Activated T-cell treated with anti-CD3 and anti-CD28 coated beads, Interleukin-2, amount 50 U/mL, for 72 hours (primary cell): ENCODE measurements at places on chromosomes 6 and 20. TPM values are rescaled to one million over a fixed set of nuclear protein-coding genes. Genes with fewer than 3 reads are reported as not detected.

Gene ACTL10
- 1.8 TPM for total RNA-seq

Gene SLC18B1
- 6.9 TPM for total RNA-seq

Gene TSBP1
- total RNA-seq = not detected

Gene ZNF831
- 8.2 TPM for total RNA-seq

Gene SNAI1
- 1.3 TPM for total RNA-seq

Gene TCF21
- total RNA-seq = not detected

DNA sequence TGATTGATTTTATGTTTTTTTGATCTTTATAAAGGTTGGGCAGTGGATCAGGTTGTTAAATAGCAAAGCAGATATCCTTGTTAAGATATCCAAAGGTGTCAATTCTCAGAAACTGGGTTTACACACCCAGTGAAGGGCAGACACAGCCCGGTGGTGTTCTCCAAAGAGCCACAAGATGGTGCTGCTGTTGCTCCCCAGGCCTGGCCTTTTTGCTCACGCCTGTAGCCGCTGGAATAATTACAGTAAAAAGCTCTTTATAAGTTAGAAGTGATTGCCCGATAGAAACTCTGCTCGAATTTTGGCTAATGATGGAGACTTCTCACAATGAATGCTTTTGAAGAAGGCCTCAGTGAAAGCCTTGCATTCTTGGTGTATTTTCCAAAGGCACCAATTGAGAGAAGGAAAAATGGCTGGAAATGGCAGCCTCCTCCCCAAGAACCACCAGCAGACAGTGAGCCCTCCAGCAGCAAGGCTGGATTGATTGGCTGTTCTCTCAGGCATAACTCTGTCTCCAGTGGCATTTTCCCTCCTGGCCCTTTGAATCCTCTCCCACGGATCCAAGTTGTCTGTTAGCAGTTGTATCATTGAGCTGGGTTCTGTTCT, 120.5 kb upstream of the CHD6 start:
- DNase-seq = peak; percentile 42

GRCh38 chr6:89353118-89353556, 615 bp upstream of the UBE2J1 start:
- no peak for DNase-seq

DNA sequence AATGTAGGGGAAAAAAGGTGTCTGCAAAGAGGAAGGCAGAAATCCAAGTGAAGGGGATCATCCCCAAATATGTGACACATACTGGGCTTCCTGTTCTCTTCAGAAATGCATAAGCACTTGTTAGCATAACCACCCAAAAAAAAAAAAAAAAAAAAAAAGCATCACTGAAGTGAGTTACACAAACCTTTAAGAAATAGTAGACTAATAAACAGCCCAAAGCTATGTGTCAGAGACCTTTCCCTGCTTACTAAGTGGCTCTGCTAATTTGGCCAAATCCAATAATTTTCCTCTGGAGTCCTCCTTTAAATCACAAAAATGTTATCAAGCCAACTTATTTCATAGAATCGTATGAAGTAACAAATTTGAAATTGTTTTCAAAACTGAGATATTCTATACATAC, 7.5 kb upstream of the DST start:
- no peak for DNase-seq

DNA sequence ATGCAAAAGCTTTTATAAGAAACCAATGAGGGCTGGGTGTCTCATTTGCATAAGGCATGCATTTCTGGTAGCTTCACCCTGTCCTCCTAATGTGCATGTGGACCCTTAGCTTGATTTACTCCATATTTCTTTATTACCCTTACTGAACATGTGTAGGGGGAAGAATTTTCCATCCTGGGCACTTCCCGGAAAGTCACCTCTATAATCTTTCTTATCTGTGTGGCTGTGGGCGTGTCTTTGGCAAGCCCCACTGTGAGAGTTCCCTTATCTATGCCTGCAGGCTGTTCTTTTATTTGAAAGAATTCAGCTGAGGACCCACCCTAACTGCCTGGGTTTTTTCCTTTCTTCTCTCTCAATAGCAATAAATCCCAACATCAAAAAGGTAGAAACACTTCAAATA, 627.8 kb downstream of the DOK5 start:
- DNase-seq = no peak

DNA sequence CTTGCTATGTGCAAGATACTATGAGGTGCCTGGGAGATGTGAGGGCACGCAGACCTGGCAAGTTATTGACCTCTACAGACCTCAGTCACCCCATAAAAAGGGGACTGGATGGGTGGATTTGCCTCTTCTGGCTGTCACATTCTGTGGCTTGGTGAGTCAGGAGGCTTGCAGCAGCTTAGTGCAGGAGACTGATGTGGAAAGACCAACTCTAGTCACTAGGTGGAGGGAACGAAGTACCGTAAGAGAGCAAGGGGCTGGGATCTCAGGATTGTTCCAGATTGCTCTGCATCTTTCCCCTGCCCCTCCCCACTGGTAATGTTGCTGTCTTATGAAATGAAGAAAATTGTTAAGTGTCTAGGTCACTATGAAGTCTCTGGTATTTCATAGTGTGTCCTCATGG, 3.3 kb downstream of the MAPRE1 start:
- peak; percentile 28 for DNase-seq

GRCh38 chr6:137949686-137950390, 82.8 kb downstream of the TNFAIP3 start:
- DNase-seq = no peak

- no peak for DNase-seq
Observed at GRCh38 chr6:66357781-66358180, 650.8 kb upstream of the EYS start.
